ENCODE measurements at places on chromosomes 2 and 18.
A peak's percentile ranks its signal among the peaks of the same experiment; 100 is the strongest.

- no peak for DNase-seq
These were observed 15.8 kb upstream of the PRSS56 start for GRCh38 chr2:232504438-232504837.

DNA sequence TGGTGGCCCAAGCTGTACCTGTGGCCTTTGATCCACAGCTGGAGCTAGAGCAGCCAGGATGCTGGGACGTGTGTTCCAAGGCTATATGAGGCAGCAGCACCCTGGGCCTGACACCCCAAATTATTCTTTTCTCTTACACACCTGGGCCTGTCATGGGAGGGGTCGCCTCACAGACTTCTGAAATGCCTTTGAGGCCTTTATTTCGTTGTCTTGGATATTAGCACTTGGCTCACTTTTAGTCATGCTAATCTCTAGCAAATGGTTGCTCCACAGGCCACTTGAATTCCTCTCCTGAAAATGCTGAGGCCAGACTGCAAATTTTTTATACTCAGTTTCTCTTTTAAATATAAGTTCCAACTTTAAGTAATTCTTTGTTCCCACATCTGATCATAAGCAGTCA is 22.0 kb upstream of the IL1R2 start:
- no peak for DNase-seq

GRCh38 chr2:12240206-12240605 is 476.5 kb upstream of the TRIB2 start:
- no peak for DNase-seq

GRCh38 chr2:20165677-20166509 is 59.0 kb downstream of the SDC1 start:
- no peak for DNase-seq

GRCh38 chr2:120525056-120526046 is 179.4 kb downstream of the INHBB start:
- DNase-seq = peak; percentile 59

GRCh38 chr2:69549421-69549820 is 94.1 kb downstream of the AAK1 start:
- no peak for DNase-seq

- DNase-seq = no peak
These were observed 66.8 kb downstream of the COA5 start for GRCh38 chr2:98541489-98541888.

All from left ventricle myocardium superior (tissue), 1 donor.